ENCODE measurements at places on chromosomes 11 and 22. TPM values are rescaled to one million over a fixed set of nuclear protein-coding genes. Genes with fewer than 3 reads are reported as not detected.

- H3K4me1 ChIP-seq, result peaks cover 23% of the 10 kb centered on the region
- H3K36me3 ChIP-seq, result no peaks in the 10 kb centered on the region
- peak overlapping the region; percentile 44 for H3K4me3 ChIP-seq
- DNase-seq, result no peak
- no peaks in the 10 kb centered on the region for H3K27me3 ChIP-seq
Measured at GRCh38 chr22:31123292-31123602, 481 bp downstream of the INPP5J start.

GRCh38 chr22:32005453-32005852 lies 37.6 kb upstream of the SLC5A1 start:
- H3K4me1 ChIP-seq, result no peaks in the 10 kb centered on the region
- H3K4me3 ChIP-seq, result no peak overlapping the region
- no peaks in the 10 kb centered on the region for H3K27me3 ChIP-seq
- no peaks in the 10 kb centered on the region for H3K36me3 ChIP-seq
- no peak overlapping the region for H3K27ac ChIP-seq

GRCh38 chr11:64752175-64752970 lies 7.4 kb downstream of the PYGM start:
- H3K27me3 ChIP-seq, result no peaks in the 10 kb centered on the region
- no peak overlapping the region for H3K4me3 ChIP-seq
- peaks cover 7% of the 10 kb centered on the region for H3K36me3 ChIP-seq
- no peak for DNase-seq
- H3K4me1 ChIP-seq, result no peaks in the 10 kb centered on the region

GRCh38 chr11:91742155-91742554 lies 482.5 kb upstream of the FAT3 start:
- no peak for DNase-seq
- no peak overlapping the region for H3K4me3 ChIP-seq
- no peaks in the 10 kb centered on the region for H3K27me3 ChIP-seq
- no peaks in the 10 kb centered on the region for H3K4me1 ChIP-seq
- no peaks in the 10 kb centered on the region for H3K36me3 ChIP-seq
- no peak overlapping the region for H3K27ac ChIP-seq

The OR52H1 gene
- total RNA-seq, result not detected

The GPHA2 gene
- total RNA-seq, result not detected

The SEPTIN5 gene
- 4.6 TPM for total RNA-seq

The TMEM45B gene
- total RNA-seq, result 5.3 TPM

The KCNJ11 gene
- 2.3 TPM for total RNA-seq

The TRIM22 gene
- 34.8 TPM for total RNA-seq

The TM7SF2 gene
- 44.3 TPM for total RNA-seq

All from stomach (tissue), 19 donors.